Daoy (cell line): ENCODE measurements at places on chromosomes 6 and 20. TPM values are rescaled to one million over a fixed set of nuclear protein-coding genes. Genes with fewer than 3 reads are reported as not detected.

GRCh38 chr6:13371421-13372072, 43.2 kb upstream of the TBC1D7 start:
- no peak for DNase-seq

DNA sequence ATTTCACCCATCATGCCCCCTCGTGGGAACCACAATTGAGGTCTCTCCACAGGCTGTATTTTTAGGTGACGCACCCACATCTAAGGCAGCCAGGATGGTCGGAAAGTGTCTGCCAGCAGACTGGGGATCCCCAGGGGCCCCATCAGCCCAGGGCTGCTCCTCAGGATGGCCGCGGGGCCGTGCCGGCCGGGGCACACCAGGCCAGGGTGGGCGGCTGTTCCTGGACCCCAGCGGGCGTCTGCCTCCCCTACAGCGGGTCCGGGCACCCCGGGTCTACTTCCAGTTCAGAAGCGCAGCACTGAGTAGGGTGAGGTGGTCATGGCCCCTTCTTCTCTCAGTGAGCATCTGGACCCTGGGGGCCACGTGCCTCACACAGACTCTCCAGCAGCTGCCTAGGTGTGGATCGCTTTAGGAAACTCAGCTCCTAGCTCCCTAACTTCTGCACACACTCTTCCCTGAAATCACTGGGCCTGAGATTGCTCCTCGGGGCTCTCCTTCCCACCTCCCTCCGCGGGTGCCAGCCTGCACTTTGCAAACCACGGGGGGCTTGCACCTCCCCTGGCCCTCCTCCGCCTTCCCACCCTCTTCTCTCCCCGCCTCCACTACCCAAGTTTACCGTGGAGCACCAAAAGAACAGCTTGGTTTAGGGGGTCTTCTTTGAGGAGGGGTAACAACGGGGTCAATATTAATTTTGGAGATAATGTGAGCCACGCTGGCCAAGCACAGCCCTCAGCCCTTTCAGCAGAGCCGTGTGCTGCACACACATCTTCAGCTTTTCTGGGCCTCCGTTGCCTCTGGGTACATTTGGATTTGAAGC, 14.2 kb upstream of the FOXC1 start:
- no peak for DNase-seq

DNA sequence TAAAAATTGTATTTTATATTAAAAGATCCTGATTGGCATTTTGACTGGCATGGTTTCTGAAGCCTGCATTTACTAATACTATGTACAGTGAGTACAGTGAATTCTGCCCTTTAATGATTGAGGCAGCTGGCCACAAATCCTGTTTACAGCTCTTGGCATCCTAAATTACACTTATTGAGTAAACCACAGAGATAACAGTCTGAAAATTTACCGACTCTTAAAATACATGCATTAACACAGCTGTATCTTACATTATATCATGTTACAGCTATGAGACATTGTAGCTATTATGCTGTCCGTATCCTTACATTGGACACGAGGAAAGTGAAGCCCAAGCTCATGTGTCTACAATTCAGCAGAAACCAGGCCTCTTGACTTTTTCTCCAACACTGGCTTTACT, 90.8 kb downstream of the FAM83B start:
- DNase-seq: no peak

- DNase-seq: no peak
Observed at GRCh38 chr6:77450924-77451323, 12.4 kb downstream of the HTR1B start.

The ADTRP gene
- 2.5 and 2.8 TPM in 2 replicates for total RNA-seq

DNA sequence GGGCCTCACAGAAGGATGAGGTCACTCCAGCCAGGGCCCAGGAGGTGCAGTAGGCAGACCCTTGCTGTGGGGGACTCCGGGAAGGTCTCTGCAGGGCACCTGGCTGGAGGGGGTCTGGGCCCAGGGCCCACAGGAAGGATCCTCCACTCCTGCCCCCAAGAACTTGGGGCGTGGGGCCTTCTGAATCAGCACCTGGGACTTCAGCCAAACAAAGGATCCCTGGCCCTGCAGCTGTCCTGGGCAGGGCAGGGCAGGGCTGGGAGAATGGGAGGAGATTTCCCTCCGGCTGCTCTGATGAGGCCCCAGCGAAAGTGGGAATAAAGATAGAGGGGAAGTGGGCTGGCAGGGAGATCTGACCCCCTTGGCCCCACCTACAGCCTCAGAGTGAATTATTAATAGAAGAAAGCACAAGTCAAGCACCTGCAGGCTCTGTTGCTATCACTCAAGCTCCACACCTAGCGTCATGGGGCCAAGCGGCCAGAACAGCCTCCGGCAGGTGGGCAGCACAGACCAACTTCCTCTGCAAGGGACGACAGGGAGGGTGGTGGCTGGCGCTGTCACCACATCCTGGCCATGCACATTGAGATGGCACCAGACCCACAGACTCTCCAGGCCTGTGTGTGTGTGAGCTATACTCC, 61.6 kb upstream of the MRPS10 start:
- peak; percentile 41 for DNase-seq

DNA sequence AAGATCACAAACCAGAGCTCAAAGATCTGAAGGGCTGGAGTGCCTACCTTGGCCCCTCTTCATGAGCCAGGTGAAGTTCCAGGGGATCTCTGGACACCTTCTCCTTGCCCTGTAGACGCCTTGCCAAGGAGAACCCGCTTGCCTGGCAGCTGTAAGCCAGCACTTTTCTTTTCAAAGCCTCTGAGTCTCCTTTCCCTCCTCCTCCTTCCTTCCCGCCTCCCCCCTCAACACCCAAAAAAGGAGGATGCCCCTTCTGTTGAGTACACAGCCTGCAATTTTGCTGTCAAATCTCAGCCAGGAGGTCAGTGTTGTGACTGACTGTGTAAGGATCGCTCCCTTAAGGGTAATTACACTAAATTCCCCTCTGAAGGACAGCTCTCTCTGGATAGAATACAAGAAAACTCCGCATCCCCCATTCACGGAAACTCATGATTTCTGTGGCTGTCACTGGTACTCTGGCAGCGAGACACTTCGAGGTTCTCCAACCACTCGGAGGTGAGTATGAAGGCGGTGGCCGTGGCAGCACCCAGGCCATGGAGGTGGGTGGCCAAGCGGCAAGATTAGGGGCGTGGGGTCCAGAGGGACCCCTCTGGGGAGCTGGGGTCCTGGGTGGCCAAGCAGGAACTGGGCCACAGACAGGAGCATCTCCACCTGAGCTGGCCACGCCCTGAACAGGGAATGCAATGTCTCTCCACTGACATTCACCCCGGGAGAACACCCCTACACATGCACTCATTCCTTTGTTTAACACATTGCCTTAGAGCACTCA, 23.2 kb upstream of the FOXP4 start:
- DNase-seq: no peak

The EBF4 gene
- total RNA-seq: 0.12 and 0.40 TPM in 2 replicates
